Activated effector memory CD4-positive, alpha-beta T cell treated with Interleukin-2 at 50 U/mL for 16 hours (primary cell): ENCODE measurements at places on chromosomes 4 and X.

DNA sequence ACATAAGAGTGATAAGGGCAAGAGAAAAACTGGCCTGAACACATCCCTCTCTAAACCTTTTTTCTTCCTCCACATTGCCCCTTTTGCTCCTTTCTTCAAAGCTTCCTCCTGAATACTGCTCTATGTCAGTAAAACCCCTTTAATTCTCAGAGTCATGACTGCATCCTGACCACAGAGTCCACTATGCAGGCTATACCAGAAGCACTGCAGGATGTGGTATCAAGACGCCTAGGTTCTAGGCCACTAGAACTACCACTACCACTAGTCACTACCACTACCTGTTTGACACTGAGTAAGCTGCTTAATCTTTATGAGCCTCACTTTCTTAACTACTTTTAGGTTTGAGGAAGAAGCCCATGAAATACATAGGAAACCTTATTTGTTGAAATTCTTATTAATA is 38.7 kb downstream of the ARHGEF9 start:
- no peak for DNase-seq

DNA sequence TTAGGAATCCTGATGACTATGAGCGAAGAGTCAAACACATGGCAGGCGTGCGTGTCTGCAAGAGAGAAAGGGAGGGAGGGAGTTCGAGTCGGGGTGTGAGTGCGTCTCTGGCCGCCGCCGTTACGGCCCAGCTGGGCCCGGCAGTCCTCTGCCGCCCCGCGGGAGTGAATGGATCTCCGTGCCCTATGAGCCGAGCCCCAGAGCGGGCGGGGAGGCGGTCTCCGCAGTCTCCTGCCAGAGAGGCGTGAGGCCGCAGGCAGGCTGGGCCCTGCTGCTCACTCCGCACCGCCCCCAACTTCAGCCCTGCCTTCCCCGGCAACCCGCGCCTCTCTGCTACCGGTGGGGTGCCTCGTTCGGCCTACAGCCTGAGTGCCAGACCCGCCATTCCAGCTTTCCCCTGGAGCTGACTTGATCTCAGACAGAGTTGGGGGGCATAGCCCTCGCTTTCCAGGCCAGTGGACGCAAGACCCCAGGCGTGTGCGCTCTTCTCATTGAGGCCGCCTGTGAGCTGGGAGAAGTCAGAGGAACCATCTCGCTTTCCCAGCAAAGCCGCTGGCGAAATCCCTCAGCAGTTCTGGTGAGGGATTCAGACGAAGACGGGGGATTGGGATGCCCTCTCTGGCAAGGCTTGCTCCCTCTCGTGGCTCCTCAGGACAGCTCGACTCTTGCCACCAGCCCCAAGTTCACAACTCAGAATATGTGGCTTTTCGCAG is 1.4 kb downstream of the SLC16A2 start:
- DNase-seq = no peak

DNA sequence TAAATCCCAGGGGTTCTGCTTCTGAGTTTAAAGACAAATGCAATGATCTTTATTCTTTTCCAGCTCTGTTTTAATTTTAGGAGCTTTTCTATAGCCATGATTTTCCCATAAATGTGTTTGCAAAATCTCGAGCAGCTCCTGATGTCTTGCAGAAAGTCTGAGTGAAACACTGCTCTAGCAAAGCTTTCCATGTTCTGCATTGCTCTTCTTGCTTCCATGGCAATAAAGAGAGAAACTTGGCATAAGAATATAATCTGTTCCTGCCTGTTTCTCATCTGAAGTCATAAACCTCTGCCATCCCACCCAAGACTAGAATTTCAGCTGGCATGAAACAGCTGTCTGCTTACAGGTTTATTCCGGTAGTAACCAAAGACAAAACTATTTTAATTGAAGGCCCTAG is 254.5 kb downstream of the SPRY1 start:
- DNase-seq = no peak

- DNase-seq = no peak
Measured at GRCh38 chrX:41822892-41823291, 98.9 kb downstream of the GPR82 start.

DNA sequence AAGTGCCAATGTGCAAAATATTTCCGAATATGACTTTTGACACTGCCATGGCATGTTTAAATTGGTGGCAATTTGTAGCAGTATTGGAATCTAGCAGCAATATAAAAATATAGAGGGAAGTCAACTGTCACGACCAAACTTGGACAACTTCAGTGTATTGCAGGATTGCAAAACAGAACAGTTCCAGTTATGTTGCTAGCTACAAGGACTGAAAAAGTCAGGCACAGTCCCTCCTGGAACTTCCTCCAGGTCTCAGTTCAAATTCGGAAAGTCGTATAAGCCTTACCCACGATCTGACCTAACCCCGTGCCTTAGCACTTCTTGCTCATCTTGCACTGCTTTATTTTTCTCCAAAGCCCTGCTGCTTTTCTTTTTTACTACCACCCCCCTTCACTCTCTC is 390.0 kb upstream of the GALNT7 start:
- DNase-seq = no peak

DNA sequence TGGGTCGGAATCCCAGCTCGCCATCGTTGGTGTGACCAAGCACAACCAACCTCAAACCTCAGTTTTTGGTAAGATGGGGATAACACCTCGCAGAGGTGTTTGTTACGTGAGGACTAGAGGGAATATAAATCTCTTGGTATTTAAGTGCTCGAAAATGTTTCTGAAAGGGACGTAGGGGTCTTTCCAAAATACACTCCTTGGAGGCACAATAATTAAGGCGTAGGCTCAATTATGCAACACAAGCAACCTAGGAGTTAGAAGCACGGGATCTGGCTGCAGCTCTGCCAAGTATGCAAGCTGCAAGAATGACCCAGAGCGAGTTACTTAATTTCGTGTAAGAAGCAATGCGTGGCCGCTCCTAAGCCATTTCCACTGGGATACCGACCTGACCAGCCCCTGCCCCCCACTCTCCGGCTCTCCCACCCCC is 552 bp downstream of the ADH5 start:
- DNase-seq = no peak

GRCh38 chr4:55255179-55255578 is 90.9 kb upstream of the SRD5A3 start:
- no peak for DNase-seq

DNA sequence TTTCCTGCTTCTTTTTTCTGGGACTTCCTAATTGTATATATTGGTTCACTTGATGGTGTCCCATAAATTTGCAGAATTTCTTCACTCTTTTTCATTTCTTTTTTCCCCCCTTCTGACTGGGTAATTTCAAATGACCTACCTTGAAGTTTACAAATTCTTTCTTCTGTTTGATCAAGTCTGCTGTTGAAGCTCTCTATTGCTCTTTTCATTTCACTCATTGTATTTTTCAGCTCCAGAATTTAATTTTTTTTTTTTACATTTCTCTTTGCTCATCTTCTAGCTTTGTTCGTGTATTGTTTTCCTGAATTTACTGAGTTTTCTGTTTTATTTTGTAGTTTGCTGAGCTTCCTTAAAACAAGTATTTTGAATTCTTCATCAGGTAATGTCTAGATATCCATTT is 61.7 kb upstream of the SRD5A3 start:
- no peak for DNase-seq

DNA sequence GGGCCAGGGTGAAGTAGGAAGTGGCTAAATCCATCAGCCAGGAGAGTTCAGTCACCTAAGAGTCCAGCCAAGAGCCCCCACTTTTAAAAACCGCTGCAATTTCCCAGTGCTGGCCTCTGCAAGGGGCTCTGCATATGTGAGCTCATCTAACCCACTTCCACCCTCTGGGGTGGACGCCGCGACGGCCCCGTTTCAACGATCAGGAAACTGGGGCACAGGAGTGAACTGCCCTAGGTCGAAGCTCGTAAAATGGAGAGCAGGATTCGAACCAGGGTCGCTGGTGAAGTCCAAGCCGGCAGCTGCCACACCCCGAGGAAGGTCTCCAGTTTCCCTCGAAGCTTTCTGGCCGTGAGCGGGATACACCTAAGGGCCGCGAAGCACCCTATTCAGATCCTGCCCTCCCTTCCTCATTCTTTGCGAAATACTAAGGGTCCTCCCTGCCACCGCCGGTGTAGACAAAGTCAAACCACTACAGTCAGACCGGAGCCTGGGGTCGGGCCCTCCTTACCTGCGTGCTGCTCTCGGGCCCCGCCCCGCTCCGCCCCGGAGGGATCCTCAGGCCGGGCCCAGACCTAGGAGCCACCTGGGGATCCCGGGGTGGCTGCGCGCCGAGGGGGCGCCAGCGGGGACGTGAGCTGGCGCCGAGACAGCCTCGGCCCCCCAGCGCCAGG is 446 bp downstream of the EVC2 start:
- no peak for DNase-seq

- DNase-seq = no peak
Measured at GRCh38 chrX:125544856-125545255, 225.2 kb downstream of the TEX13C start.

DNA sequence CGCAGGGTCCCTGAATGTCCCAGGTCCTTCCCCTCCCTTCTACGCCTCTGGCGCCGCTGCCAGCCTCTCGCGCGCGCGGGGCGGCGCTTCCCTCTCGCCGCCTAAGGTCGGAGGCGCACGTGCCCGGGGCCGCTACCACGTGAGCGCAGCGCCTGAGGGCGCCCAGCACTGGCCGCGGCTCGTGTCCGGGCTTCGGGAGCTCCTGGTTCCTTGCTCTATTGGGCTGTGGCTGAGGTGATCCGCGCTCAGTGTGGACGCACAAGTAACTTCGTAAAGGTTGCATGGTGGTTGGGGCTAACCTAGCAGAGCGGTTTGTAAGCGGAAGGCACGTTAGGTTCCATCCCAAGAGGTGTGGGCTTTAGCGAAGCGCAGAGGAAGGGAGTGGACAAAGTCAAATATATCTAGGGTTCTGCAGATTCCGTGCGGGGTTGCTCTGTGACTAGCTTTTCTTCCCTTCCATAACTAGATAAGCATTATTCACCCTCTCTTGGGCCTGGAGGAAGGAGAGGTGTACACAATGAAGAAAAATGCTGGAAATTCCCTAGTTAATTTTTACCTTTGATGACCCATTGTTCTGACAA is 1.8 kb downstream of the TLL1 start:
- DNase-seq = no peak

DNA sequence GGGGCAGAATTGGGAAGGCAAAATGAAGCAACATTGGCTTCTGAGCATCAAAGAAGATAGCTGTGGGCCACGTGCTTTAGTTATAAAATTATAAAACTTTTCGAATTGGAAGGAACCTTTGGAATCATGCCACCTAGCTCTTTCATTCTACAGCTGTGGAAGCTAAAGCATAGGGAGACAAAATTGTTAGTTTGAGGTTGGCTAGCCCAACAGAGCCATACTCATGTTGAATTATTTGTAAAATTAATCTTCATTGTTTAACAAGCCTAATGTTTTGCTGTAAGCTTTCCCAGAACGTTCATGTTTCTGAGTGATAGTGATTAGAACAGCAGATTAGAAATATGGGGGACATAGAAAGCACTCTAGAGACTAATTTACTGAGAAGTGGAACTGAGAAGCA is 35.9 kb downstream of the HHIP start:
- DNase-seq = no peak

- DNase-seq = no peak
Measured at GRCh38 chr4:124904723-124905388, 192.3 kb upstream of the ANKRD50 start.

- DNase-seq = no peak
Measured at GRCh38 chrX:115408771-115409400, 119.4 kb downstream of the LUZP4 start.

GRCh38 chrX:108270280-108270679 is 167.9 kb downstream of the COL4A6 start:
- no peak for DNase-seq

DNA sequence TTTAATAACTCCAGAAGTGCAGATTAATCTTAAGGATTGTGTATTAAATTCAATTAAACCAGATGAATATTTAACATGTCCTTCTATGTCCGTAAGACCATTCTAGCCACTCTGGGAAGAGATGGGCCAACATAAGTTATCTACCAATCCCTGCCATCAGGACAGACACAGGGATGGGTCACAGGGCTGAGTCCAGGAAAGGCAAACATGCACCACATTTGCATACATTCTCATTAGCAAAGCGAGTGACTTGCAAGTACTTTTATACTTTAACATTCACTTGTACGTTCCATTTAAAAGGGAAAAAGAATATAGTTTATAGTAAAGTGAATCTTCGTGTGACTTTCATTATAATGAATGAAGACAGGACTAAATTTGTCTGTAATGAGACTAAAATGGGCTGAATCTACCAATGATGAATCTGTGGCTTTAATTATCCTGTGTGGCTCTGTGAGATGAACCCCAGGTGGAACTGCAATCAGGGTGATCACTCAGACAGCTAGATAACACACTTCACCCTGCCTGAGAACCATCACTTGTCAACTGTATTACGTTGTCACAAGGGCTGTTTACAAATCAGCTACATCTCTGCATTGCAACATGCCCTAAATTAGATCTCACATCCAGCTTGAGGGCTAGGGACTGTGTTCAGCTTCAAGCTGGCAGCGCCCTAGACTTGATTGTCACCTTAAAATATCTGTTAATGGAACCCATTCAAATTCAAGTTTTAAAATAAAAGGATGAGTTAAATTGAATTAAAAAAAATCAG is 77.2 kb downstream of the SH3KBP1 start:
- DNase-seq = no peak

- no peak for DNase-seq
Measured at GRCh38 chr4:176818531-176818930, 25.8 kb upstream of the VEGFC start.

- no peak for DNase-seq
Measured at GRCh38 chr4:66923081-66923865, 622.0 kb downstream of the CENPC start.

- no peak for DNase-seq
Measured at GRCh38 chr4:152849350-152849749, 69.6 kb downstream of the ARFIP1 start.

- no peak for DNase-seq
Measured at GRCh38 chr4:8242782-8243560, 26.6 kb upstream of the HTRA3 start.

- DNase-seq = no peak
Measured at GRCh38 chr4:177105536-177105935, 204.1 kb upstream of the NEIL3 start.

DNA sequence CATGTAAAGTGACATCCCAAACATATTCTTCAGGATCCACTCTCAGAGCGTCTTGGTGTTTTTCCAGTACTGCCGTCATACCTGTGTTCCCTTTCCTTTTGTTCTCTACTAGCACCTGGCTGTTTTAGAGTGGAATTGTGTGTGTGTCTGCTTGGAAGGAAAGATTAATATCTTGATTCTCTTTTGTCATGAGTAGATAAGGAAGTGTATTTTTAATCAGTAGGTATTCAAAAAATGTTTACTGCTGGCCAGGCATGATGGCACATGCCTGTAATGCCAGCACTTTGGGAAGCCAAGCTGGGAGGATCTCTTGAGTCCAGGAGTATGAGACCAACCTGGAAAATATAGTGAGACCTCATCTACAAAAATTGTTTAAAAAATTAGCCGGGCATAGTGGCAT is 198.8 kb downstream of the CBR4 start:
- no peak for DNase-seq

DNA sequence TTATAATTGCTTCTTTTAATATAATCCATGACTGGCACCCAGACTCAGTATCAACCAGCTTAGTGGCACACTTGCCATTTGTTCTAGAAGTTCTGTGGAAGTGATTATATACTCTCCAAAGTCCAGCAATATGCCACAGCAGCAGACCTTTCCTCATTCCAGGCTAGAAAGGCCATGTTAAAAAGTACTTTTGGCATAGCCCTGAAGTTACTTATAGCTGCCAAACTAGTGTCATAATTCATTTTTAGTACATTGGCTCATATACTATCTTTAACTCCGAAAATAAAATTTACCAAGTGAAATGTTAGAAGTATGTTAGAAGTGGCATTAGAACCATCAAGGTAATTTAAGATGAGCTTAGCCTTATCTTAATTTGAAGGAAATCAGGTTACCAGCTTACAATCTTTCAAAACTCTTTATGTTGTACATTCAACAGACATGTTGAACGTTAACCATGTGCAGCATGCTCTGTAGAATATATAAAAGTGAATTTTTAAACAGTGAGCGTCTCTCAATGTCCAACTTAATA is 714.2 kb upstream of the LCORL start:
- DNase-seq = no peak
